ENCODE measurements at places on chromosomes 6 and 20.

GRCh38 chr6:21102624-21103023, 490.9 kb upstream of the SOX4 start:
- DNase-seq, result no peak

GRCh38 chr6:35391240-35391968, 49.0 kb downstream of the PPARD start:
- DNase-seq, result no peak

- no peak for DNase-seq
Measured at GRCh38 chr6:89992818-89993217, 98.5 kb downstream of the GJA10 start.

GRCh38 chr20:63322146-63322932, 29.4 kb downstream of the COL20A1 start:
- DNase-seq, result no peak

- DNase-seq, result no peak
Measured at GRCh38 chr20:3973705-3974104, 41.7 kb downstream of the RNF24 start.

DNA sequence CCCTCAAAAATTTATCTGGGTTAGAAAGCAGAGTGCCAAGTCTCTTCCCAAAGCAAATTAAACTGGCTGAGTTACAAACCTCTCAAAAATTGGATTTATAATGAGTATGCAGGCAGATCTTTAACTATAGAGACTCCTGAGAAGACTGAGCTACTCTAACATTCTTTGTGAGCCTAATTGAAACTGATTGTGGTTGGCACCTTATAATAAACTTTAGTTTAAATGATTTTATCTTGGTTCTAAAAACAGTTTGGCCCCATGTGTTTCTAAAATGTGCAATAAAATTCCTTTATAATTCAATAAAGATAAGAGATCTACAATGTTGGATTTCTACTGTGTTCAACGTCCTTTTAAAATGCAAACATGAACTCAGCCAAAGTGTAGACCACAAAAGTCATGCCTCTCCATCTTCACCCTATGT, 480.2 kb upstream of the RNF217 start:
- no peak for DNase-seq

DNA sequence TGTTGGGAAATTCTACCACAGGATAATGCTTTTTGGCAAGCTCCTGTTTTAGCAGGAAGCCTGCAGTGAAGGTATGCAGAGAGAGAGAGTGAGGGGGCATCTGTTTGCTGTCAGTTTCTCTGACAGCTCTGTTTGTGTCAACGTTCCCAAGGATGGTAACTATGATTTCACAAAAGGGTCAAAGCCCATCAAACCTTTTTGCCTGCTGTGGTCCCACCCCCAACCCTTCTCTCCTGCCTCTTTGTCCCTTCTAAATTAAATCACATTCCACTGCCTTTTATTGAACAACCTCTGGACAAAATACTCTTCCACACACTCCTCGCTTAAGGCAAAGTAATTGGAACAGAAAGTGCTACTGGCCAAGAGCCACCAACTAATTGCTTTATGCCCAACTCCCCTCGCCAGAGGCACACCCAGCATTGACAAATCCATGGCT, 128.3 kb downstream of the TSHZ2 start:
- no peak for DNase-seq

DNA sequence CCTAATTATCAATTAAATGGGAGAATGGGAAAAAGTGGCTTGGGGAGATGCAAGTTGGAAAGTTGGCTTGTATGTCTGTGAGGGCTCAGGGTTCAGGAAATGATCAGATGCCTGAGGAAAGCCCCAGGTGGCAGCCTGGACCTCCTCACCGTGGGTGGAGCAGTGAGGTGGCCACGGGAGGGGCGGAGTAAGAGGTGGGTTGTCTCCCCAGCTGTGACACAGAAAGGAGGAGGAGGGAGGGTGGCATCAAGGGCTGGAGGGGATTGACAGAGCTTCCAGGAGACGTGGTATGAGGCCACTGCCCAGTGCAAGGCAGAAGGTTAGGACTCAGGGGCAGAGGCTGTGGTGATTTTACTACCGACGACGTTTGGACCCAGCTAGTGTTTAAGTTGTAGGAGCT, 672.2 kb downstream of the PRKN start:
- DNase-seq, result no peak

DNA sequence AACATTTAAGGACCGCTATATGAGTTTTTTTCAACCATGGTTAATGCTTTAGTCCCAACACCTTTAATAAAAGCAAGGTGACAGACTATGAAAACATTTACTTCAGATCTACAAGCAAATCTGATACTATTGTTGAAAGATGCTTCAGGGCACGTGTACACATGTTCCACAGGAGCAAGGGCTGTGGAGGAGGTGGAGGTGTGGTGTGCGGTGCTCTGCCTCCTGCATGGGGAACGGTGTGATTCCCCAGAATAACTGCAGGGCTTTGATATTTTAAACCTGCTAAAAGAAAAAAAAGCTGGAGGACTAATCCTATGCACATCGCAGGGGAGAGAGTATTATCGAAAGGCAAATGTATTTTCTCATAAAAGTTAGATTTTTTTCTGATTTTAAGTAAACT, 188.1 kb upstream of the CEP162 start:
- DNase-seq, result no peak

DNA sequence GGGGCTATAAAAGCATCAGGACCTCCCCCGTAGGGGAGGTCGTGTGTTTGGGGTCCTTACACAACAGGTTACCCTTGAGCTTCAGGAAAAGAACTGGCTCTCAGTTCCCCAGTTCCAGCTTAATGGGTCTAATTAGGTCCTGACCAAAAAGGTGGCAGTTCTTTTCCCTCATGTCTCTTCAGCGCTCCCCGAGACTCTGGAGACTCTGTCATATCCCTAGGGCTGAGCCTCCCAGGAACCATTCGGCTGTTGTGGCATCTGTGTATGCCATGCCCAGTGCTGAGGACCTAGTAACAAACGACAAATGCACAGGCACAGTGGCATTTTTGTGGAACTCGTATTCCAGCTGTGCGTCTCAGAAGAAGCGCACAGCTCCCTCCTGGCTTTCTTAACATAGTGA, 14.6 kb downstream of the PRDM1 start:
- DNase-seq, result no peak

DNA sequence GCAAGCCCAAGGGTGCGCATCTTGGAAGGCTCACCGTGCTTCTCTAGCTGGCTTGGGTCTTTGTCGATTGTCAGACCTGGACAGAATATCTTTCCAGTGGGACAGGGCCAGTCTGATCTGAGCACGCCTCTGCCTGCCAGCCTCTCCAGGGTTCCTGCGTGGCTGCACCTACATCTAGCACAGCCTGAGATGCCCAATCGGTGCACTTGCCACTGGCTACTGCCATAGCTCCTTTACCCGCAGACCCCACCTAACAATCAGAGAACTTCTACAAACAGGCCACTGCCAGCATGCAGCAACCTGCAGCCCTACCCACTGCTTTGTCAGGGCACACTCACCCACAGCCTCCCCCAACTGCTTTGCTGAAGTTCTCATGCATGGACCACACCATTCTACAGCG, 56.7 kb upstream of the PHACTR3 start:
- DNase-seq, result no peak

DNA sequence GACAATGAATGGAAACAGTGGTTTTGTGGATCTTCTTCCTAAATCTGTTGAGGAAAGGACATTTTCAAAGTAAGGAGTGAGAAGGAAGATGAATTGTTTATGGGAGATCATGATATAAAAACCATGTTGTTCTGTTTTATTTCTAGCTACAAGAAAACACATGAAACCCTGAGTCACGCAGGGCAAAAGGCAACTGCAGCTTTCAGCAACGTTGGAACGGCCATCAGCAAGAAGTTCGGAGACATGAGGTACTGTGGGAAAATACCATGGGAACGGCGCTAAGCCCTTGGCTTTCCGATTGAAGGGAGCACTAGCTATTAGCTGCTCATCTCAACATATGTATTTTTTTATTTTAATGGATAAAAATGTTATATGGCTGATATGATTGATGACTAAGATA, 53.6 kb downstream of the HDDC2 start:
- DNase-seq, result no peak

- DNase-seq, result no peak
Measured at GRCh38 chr6:42028234-42029061, 21.9 kb upstream of the TAF8 start.

- DNase-seq, result no peak
Measured at GRCh38 chr6:136604928-136605510, 54.8 kb upstream of the MAP7 start.

GRCh38 chr6:37357860-37358259, 4.1 kb downstream of the RNF8 start:
- DNase-seq, result no peak

DNA sequence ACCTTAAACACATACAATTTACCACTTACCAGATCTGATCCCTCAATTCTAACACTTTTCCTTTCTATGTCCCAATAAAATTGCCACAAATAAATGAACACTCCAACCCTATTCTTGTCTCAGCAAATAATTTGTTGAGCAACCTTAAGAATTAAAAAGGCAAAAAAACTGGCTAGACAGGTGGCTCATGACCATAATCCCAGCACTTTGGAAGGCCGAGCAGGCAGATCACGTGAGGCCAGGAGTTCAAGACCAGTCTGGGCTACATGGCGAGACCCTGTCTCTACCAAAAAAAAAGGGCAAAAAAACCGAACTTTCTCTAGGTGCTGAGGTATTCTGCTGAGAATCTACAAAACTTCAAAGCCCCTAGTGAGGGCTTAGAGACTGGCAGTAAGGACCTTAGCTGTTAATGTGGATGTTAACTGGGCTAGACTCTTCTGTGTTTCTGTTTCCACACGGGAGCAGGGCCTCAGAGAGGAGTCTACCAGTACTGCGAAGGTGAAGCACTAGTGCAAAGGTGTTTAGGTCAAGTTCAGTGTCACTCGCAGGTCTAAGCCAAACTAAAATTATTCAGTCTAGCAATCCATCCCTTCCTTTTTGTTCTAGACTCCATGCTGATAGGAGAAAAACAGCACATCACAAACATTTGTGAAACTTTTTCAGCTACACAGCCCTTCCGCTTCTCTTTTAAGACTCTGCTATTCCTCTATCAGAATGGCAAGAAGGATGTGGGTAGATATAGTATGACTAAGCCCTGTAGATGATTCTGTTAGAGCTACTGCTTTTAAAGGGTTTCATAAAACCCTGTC, 2.6 kb downstream of the FASTKD5 start:
- no peak for DNase-seq

DNA sequence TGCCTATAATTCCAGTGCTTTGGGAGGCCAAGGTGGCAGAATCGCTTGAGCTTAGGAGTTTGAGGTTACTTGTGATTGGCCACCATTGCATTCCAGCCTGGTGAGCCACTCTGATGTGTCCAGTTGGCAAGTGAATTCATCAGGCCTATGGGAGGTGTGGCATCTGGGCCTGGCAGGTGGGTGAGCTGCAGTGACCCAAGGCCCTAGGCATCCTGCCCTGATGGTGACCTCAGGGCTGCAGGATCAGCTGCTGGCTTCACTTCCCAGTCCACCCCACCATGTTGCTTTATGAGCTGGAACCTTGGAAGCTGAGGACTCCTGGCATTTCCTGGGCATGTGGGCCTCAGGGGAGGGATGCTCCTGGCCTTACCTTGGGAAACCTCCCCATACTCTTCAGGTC, 20.5 kb downstream of the RSPH9 start:
- DNase-seq, result no peak

- DNase-seq, result no peak
Measured at GRCh38 chr20:12077875-12078274, 160.2 kb downstream of the BTBD3 start.

DNA sequence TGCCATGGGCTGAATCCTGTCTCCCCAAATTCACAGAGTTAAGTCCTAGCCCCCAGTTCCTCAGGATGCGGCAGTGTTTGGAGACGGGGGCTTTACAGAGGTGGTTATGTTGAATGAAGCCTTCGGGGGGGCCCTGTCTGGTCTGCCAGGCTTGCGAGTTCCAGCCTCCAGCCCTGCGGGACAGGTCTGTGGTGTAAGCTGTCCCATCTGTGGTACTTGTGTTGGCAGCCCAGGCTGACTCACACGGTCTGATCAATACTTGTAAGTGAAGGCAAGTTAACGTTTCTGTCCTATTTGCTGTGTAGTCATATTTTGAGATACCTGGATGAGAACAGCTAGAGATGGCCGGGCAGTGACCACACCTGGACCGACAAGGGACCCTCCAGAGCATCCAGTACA, 51.8 kb upstream of the GPR31 start:
- DNase-seq, result no peak

DNA sequence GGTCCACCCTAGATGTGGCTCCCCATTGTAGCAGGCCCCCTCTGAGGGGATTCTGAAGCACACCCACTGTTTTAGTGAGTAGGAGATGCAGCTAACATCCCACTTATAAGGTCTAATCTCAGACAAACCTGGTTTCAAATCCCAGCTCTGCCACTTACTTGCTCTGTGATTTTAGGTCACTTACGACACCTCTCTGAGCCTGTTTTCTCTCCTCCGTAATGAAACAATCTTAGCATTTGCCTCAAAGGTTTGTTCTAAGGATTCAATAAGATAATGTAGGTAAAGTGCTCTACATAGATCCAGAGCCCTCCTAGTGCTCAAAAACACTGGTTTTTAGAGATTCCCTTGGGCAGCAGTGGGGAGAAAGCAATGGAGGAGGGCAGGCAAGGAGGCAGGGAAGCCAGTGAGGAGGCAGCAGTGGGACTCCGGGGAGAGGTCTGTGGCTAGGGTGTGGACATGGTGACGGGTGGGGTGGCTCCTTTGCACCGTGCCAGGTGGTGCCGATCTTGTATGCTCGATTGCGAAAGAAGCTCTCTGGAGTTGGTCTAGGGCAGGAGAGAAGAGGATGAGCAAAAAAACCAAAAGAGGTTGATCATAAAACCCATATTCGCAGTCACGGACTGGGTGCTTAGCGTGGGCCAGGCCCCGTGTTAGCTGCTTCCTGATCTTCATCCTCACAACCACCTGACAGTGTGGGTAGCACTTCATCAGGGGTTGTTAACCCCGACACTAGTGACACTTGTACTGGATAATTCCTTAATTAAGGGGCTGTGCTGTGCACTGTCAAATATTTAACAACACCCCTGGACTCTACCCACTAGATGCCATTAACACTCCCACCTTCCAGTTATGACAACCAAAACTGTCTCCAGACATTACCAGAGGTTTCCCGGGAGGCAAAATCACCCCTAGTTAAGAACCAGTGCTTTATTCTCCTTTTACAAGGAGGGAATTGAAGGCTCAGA, 16.8 kb upstream of the PTGIS start:
- DNase-seq, result no peak

- DNase-seq, result peak; percentile 66
Measured at GRCh38 chr6:35302604-35303241, 5.1 kb downstream of the DEF6 start.
